ENCODE measurements at places on chromosomes 7 and 10. TPM values are rescaled to one million over a fixed set of nuclear protein-coding genes. Genes with fewer than 3 reads are reported as not detected.

DNA sequence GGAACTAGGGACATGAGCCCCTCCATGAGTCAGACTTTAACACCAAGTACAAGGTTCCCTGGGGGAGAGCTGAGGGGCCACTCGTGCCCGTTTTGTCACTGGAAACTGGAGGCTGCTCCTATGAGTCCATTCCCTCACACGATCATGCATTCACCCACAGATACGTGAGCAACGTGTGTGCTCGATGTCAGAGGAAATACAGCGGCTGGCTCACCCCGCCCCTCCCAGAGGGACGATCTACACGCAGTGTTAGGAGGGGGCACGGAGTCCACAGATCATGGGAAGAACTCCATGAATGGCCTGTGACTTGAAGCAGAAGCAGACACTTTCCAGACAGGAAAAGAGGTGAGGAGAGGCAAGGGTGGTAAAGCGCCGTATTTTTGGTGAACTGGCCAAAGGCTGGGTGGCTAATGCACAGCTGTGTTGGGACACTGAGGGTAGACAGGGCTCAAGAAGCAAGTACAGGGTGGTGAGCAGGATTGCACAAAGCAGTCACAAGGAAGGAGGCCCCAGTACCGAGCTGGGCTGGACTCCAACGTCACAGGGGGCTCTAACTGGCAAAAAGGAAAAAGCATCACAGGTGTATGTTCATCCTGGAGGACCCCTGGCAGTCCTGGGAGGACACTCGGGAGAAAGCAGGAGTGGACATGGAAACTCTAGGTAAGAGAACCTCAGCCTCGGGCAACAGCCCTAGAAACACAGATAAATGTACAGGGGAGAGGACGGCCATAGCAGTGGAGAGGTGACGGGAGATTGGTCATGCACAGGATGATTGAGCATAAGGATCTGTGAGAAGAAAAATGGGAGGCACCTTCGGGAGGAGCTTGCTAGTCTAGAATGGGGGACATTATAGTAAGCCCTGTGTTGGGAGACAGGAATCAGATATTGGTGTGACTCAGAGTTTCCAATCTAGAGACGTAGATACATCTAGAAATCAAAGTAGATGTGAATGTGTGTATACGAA is 41.2 kb downstream of the TNS3 start:
- DNase-seq = no peak
- peak overlapping the region; percentile 29 for H3K27ac ChIP-seq
- H3K4me3 ChIP-seq = no peak overlapping the region

DNA sequence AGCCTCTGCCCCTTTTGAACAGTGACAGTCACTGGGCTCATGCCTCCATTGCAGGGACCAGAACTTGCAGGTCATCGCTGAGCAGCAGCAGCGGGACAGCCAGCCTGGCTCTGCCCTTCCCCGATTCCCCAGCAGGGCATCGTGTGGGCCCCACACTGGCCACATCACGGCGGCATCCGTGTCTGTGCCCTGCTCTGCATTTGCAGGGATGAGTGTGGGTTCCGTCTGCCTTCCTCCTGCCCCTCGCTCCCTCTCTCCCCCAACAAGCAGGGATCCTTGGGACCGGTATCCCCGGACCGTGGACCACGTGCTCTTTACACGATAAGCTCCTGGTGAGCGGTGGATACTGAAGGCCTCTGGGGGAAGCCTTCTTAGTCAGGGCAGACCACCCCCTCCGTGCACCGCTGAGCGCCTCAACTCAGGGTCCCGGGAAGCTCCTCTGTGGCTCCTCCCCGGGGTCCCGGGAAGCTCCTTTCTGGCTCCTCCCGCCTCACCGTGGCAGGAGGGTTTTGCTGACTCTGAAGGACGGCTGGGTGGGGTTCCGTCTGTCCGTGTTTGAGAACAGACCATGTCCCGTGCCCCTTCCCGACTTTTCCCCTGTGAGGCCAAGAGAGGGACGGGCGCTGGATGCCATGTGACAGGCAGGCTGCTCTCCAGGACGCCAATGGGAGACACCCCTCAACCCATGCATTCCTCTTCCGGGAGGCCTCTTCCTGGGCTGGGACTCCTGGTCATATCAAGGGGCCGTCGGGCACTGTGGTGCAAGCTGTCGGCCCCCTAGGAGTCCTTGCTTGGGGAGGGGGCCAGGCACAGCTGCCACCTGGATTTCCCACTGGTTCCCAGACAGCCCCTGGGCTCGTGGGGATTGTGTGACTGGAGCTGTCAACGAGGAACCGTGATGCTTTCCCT is 23.5 kb upstream of the NKX6-2 start:
- H3K27me3 ChIP-seq = peaks cover 17% of the 10 kb centered on the region
- H3K4me1 ChIP-seq = no peaks in the 10 kb centered on the region
- no peak overlapping the region for H3K27ac ChIP-seq
- DNase-seq = no peak

- no peak for DNase-seq
- peak overlapping the region; percentile 23 for H3K27ac ChIP-seq
- peaks cover 22% of the 10 kb centered on the region for H3K4me1 ChIP-seq
- H3K36me3 ChIP-seq = 0 out of 2 replicates have a peak, but pooled peaks cover 4% of the 10 kb centered on the region
These were observed 78.0 kb downstream of the CYP51A1 start for GRCh38 chr7:92056286-92056685.

GRCh38 chr10:50605269-50605950 is 18.3 kb downstream of the SGMS1 start:
- no peak overlapping the region for H3K4me3 ChIP-seq
- peaks cover 46% of the 10 kb centered on the region for H3K4me1 ChIP-seq
- no peaks in the 10 kb centered on the region for H3K27me3 ChIP-seq
- peak overlapping the region; percentile 53 for H3K27ac ChIP-seq

- no peaks in the 10 kb centered on the region for H3K27me3 ChIP-seq
- H3K36me3 ChIP-seq = no peaks in the 10 kb centered on the region
- H3K4me3 ChIP-seq = no peak overlapping the region
- DNase-seq = no peak
These were observed 89.0 kb downstream of the EMX2 start for GRCh38 chr10:117631276-117632145.

GRCh38 chr10:121734589-121735045 is 136.4 kb upstream of the FGFR2 start:
- no peaks in the 10 kb centered on the region for H3K36me3 ChIP-seq
- H3K27ac ChIP-seq = no peak overlapping the region
- peaks cover 17% of the 10 kb centered on the region for H3K27me3 ChIP-seq
- no peak for DNase-seq
- no peaks in the 10 kb centered on the region for H3K4me1 ChIP-seq
- no peak overlapping the region for H3K4me3 ChIP-seq

- H3K4me3 ChIP-seq = no peak overlapping the region
- H3K36me3 ChIP-seq = no peaks in the 10 kb centered on the region
- H3K4me1 ChIP-seq = no peaks in the 10 kb centered on the region
- no peak overlapping the region for H3K27ac ChIP-seq
These were observed 39.9 kb upstream of the MMD2 start for GRCh38 chr7:4998910-4999309.

DNA sequence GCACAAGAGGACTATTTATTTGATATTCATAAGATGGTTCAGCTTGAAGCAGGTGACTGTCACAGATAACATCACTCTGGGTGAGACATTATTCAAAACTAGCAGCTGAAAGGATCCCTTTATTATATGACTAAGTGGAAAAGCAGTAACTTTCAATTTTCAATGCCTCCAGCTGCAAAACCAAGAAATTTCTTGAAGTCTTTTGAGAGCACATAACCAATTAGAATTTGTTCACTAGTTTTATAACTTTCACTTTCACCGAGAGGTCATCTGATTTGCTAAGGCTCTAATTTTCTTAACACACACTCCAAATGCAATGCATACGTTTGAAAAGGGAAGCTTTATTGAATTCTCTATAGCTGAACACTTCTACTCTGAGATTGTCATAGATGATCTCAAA is 88.6 kb upstream of the KLF14 start:
- H3K4me1 ChIP-seq = no peaks in the 10 kb centered on the region
- no peak for DNase-seq
- H3K36me3 ChIP-seq = peaks cover 5% of the 10 kb centered on the region
- H3K4me3 ChIP-seq = no peak overlapping the region

DNA sequence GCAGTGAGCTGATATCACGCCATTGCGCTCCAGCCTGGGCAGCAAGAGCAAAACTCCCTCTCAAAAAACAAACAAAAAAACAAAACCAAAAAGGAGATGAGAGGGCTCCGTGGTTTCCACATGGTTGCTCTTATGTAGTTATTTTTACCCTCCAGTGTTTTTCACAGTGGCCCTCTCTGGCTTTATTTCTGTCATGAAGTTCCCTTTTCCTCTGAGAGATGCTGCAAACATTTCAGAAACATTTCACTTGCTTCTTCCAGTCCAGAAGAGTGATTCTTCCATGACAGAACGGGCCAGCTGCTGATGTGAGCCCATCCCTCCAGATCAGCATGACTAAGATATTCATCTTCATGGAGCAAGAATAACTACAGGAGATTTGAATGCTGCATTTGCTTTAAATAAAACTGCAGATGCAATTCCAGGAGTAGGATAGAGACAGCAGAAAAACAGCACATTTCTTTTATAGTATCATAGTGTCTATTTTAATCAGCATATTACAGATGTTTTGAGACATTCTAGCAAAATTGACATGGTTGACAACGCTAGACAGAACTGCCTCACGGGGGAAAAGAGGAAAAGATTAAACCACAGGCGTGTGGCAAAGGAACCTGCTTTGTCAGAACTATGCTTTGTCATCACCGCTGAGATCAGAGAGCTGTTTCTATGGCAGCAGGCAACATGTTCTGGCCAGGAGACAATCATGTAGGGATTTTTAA is 40.3 kb downstream of the NRCAM start:
- no peaks in the 10 kb centered on the region for H3K36me3 ChIP-seq
- H3K4me3 ChIP-seq = no peak overlapping the region
- H3K4me1 ChIP-seq = peaks cover 18% of the 10 kb centered on the region
- peak; percentile 53 for DNase-seq
- 0 out of 2 replicates have a peak overlapping the region, but pooled peaks have one; percentile 10 for H3K27ac ChIP-seq
- H3K27me3 ChIP-seq = no peaks in the 10 kb centered on the region

DNA sequence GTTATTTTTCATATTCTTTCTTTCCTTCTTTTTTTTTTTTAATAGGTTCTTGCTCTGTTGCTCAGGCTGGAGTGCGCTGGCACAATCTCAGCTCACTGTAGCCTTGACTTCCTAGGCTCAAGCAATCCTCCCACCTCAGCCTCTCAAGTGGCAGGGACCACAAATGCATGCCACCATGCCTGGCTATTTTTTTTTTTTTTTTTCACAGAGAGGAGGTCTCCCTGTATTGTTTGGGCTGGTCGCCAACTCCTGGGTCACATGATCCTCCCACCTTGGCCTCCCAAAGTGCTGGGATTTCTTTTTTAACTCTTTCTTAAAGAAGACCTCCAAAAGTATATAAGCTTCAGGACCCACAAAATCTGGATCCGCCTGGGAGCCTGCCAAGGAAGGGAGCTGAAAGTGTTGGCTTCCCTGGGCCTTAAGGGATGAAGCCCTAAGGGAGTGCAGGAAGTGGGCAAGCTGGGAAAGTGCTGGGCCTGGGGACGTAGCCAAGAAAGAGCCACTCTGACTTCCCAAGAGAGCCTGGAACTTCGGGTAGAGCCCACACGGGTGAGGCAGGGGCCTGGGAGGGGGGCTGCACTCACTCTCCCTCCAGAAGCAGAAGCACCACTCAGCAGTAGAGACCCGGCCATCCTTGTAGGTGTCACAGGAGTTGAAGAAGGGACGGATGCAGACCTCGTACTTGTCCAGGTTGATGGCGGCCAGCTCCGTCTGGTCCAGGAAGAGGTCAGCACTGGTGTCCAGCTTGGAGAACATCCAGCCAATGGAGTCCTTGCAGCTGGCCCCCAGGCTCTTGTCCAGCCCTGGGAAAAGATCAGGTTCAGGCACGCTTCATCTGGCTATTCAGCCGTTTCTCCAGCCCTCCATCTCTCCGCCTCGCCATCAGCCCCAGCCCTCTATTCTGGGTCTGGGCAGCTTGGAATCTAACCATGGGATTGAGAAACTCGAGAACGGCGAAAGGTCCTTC is 21.8 kb downstream of the SPOCK2 start:
- H3K4me3 ChIP-seq = no peak overlapping the region
- no peak for DNase-seq
- no peaks in the 10 kb centered on the region for H3K36me3 ChIP-seq
- H3K27ac ChIP-seq = no peak overlapping the region

GRCh38 chr10:47046321-47047126 is 135.3 kb downstream of the PTPN20 start:
- H3K4me3 ChIP-seq = no peak overlapping the region
- DNase-seq = no peak
- H3K27me3 ChIP-seq = no peaks in the 10 kb centered on the region
- no peak overlapping the region for H3K27ac ChIP-seq
- H3K36me3 ChIP-seq = no peaks in the 10 kb centered on the region
- H3K4me1 ChIP-seq = no peaks in the 10 kb centered on the region

DNA sequence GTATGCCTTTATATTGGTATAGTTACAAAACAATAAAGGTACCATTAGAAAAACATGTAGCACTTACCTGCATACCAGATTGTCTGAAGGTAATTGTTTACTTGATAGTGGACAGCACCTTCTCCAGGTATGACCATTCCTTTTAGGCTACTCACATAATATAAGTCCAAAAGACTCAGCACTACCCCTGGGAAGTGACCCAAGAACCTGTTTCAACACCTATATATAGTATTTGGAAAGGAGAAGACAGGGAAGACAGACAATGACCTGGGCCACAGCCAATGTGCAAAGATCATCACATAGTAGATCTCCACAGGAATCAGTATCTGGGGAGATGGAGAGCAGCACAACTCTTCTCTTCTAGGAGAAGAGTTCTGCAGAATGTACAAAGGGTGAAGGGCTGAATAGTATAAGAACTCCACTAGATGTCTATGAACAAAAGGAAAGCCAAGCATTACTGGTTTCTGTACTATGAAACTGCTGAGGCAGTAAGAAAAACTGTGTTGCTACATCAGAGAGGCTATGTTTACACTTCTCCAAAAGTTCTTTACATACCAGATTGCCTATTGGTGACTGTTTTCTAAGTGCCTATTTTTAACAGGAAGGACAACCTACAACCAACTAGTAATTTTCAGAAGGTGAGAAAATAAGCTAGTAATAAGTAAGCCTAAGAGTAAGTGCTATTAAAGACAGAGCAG is 159.2 kb downstream of the BTAF1 start:
- H3K27me3 ChIP-seq = no peaks in the 10 kb centered on the region
- H3K4me1 ChIP-seq = no peaks in the 10 kb centered on the region
- H3K4me3 ChIP-seq = no peak overlapping the region
- H3K36me3 ChIP-seq = no peaks in the 10 kb centered on the region
- no peak overlapping the region for H3K27ac ChIP-seq

GRCh38 chr7:19939746-19940145 is 166.3 kb upstream of the TMEM196 start:
- no peak for DNase-seq
- 0 out of 2 replicates have a peak, but pooled peaks cover 4% of the 10 kb centered on the region for H3K36me3 ChIP-seq
- no peak overlapping the region for H3K4me3 ChIP-seq
- no peak overlapping the region for H3K27ac ChIP-seq
- H3K27me3 ChIP-seq = no peaks in the 10 kb centered on the region
- no peaks in the 10 kb centered on the region for H3K4me1 ChIP-seq

- H3K36me3 ChIP-seq = no peaks in the 10 kb centered on the region
- H3K4me3 ChIP-seq = no peak overlapping the region
- no peaks in the 10 kb centered on the region for H3K4me1 ChIP-seq
- no peaks in the 10 kb centered on the region for H3K27me3 ChIP-seq
- H3K27ac ChIP-seq = no peak overlapping the region
- DNase-seq = no peak
These were observed 20.5 kb upstream of the JAZF1 start for GRCh38 chr7:28201131-28201530.

ATRNL1 gene
- total RNA-seq = not detected

PALD1 gene
- total RNA-seq = 5.2 TPM

PTPRZ1 gene
- total RNA-seq = 0.28 TPM

EPHB4 gene
- total RNA-seq = 79.4 TPM

ZNF479 gene
- not detected for total RNA-seq

ADRB1 gene
- total RNA-seq = 0.48 TPM

MYO1G gene
- 0.24 TPM for total RNA-seq

TMEM213 gene
- not detected for total RNA-seq

VAX1 gene
- not detected for total RNA-seq

Measured in PC-9 (cell line).